ENCODE measurements at places on chromosomes 3 and 15.

- no peak for DNase-seq
These were observed 50.9 kb upstream of the DCBLD2 start for GRCh38 chr3:98952404-98952803.

DNA sequence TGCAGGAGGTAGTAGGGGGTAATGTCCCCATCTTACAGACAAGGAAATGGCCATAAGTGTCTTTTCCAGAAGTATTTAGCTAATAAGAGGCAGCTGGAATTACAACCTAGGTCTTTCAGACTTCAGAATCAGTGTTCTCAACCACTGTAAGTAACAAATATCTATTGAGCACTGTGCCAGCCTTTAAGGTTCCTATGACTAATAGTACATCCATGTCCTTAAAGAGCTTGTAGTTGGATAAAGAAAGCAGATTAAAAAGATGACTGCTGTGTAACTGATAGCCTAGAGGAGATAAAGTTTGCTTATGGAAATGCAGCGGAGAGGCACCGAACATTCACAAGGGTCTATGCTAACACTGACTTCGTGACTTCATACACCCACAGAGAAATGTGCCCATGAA is 136.0 kb downstream of the KCNMB2 start:
- DNase-seq = no peak

DNA sequence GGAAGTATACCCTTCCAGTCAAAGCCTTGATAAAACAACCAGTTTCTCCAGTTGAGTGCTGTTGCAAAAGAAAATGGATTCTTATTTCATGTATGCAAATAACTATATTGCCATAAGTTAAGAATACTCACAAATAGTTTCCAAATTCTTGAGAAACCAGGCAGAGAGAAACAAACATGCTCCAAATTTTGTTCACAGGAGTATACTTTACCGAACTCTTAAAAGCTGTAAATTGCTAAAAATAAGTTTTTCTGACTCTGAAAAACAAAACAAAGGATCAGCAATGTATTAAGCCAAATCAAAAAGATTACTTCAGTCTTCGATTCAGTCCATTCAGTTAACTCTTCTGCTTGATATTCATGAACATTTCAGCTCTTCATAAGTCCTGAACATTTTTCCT is 646.5 kb downstream of the MCTP2 start:
- no peak for DNase-seq

DNA sequence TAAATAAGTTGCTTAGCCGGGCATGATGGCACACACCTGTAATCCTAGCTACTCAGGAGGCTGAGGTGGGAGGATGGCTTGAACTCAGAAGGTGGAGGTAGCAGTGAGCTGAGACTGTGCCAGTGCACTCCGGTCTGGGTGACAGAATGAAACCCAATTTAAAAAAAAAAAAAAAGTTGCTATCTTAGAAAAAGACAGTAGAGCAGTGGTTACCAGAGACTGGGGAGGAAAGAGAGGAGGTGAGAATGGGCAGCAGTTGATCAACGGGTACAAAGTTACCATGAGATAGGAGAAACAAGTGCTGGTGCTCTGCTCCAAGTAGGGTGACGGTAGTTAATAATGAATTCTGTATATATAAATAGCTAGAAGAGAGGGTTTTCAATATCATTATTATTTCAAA is 821 bp upstream of the CCR2 start:
- DNase-seq = no peak

GRCh38 chr3:170741756-170742529 is 128.1 kb downstream of the RPL22L1 start:
- no peak for DNase-seq

- peak; percentile 66 for DNase-seq
These were observed 178.0 kb upstream of the UMPS start for GRCh38 chr3:124552224-124552623.

DNA sequence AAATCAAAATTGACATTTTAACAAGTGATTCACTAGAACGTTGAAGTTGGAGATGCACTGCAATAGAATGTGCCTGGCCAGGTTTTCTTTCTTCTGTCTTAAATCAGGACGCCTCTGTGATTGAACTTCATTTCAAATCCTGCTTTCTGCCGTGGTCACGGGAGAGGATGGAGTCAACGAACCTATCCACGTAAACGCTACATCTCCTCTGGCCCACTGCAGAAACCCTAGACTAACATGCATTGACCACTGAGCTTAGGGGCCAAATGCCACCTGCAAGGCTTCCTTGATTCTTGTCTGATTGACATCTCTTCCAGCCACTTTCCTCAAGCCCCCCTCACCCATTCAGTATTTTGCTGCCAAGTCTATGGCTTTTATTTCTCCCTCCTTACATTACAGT is 6.3 kb upstream of the MECOM start:
- no peak for DNase-seq

- DNase-seq = no peak
These were observed 108.4 kb upstream of the RASGRP1 start for GRCh38 chr15:38672814-38673670.

- DNase-seq = no peak
These were observed 172.3 kb upstream of the MCTP2 start for GRCh38 chr15:94059013-94059587.

DNA sequence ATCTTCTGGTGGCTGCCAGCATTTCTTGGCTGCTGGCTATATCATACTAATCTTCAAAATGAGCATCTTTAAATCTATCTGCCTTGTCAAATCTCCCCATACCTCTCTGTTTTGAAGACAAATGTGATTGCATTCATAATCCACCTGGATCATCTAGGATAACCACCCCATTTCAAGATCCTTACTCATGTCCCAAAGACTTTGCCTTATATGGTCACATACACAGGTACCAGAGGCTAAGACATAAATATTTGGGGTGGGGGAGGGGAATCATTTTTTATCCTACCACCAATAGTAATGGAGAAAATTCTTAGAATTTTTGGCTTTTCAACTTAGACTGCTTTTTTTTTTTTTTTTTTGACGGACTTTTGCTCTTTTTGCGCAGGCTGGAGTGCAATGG is 970.8 kb downstream of the PLOD2 start:
- DNase-seq = no peak

- DNase-seq = no peak
These were observed 153.3 kb downstream of the EPHA3 start for GRCh38 chr3:89260721-89261120.

GRCh38 chr3:30011237-30011803 is 595.1 kb upstream of the TGFBR2 start:
- DNase-seq = no peak

DNA sequence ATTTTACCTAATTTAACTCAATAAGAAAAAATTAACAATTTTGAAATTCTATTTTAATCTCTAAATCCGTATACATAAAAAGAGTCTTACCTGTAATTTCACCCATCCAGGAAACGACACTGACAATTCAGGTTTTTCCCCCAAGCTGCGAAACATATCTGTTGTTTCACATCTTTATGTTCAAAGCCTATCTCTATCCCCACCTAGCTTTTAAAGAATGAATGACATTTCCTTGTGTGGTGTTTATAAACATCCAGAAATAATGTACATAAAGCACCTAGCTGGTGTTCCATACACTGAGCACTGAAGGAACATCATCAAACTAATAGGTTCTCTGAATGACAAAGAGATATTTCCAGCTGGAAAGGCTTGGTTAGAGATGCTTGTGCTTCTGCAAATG is 867.8 kb downstream of the SQOR start:
- DNase-seq = no peak

DNA sequence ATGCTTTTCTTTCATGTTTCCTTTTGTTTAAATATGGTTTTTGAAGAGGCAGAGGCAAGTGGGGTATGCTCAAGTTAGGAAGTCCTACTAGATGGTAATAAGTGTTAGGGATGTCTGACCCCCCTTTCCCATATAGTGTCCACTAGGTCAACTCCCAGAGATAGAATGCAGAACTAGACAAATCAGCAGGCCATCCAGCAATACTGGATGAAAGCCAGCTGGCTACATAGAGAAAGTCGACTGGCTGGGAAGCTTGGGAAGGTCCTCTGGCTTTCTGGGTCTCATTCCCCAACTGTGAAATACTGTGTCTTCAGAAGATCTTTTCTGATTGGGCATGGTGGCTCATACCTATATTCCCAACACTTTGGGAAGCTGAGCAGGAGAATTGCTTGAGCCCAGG is 113.8 kb downstream of the SNRK start:
- DNase-seq = no peak

- DNase-seq = no peak
These were observed 67.9 kb downstream of the ATP8B4 start for GRCh38 chr15:50050986-50051743.

DNA sequence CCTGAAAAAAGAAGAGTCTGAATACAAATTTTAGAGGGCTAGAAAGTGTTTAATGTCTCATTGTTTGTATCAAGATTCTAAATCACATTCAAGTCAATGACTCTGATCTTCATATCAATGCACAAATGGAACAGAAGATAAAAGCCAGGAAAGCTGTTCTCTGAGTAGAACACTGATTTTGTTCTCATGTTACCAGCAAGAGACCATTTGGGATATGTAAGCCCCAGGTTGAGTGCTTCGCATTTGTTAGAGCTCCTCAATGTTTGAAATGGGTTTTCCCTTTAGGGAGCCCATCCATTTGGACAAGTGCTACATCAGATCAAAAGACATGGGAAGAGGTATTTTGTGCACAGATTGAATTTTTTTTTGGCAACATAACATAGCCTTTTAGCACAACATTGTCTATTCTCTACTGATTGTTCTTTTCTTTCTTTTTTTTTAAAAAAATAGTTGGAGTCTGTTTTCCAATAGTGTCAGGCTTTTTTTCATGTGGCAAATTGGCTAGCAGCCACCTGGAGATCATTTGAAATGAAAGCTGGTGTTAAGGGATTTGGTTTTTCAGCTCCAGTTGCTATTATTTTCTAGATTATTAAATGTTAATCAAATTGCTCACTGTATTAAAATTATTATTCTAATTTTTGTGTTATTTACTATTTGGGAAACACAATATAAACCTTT is 74.5 kb upstream of the ZPLD1 start:
- no peak for DNase-seq

DNA sequence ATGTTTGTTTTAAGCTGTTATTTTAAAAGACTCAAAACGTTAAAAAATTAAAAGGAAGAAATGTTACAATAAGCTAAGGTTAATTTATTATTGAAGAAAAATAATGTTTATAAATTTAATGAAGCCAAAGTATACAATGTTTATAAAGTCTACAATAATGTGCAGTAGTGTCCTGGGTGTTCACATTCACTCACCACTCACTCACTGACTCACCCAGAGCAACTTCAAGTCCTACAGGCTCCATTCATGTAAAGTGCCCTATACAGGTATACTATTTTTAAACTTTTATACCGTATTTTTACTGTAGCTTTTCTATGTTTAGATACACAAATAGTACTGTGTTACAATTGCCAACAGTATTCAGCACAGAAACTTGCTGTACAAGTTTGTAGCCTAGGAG is 55.2 kb downstream of the COL8A1 start:
- no peak for DNase-seq

DNA sequence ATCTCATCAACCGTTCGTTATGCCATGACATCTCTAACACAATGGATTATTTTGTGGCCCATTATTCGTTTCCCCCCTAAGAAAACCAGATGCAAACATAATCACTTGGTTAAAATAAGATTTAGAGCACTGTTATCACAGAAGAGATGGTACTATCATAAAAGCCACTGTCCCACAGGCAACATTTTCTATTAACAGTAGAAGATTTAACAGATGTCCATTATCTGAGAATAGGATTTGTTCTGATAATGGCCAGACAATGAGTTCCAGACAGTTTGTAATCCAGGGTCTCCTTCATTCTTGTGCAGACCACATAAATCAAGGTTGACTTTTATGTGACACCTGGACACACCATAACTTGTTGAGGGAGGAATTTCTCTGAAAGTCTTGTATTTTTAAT is 153.1 kb downstream of the CLSTN2 start:
- DNase-seq = no peak

DNA sequence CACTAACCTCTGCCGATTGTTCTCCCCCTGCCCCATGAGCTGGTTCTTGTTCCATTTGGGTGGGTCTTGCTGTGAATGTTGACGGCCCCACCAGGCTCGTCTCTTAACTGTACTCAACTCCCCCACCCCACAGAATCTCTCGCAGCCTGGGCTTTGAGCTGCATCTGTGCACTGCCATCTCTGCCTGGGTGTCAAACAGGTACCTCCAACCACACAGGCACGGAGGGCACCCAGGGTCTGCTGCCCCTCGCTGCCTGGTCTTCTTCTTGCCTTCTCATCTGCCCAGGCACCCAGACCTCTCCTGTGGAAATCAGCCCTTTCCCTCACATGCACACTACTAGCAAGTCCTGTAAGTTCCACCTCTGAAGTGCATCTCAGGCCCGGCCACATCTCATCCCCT is 10.1 kb downstream of the TLR9 start:
- DNase-seq = no peak

DNA sequence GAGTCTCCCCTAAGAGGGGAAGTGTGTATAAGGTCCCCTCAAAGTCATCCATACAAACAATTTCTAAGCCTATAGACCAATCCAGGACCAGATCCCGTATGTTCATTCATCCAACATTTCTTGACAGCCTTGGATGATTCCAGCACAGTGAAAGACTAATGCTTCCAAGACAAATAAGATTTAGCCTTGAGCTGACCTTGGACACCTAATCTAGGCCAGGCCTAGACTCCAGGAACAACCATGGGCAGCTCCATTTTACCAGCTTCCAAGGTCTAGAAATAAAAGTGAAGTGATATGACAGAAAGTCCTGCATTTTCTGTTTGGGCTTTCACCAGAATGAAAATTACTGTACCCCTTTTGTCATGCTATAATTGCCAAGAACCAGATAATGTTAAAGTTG is 67.9 kb upstream of the BCL6 start:
- DNase-seq = no peak

Measured in NCI-H748 treated with DMSO at 0.1 percent for 48 hours (cell line).